ENCODE measurements at places on chromosomes 2 and 18.

- DNase-seq: peak; percentile 57
Observed at GRCh38 chr18:58455314-58456188, 173.3 kb downstream of the ALPK2 start.

DNA sequence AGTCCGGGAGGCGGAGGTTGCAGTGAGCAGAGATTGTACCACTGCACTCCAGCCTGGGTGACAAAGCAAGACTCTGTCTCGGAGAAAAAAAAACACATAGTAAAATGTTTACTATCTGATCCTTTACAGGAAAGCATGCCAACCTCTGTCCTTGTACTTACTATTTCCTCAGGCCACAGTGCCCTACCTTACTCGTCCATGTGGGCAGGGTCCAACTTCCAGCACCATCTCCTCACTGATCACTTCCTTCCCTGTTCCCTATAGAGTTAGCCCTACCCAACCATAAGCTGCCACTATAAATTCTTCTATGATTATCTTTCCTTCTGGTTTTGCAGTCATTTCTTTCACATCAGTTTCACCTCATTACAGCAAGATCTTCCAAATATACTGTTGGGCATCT lies 136.2 kb downstream of the MYO5B start:
- no peak for DNase-seq

DNA sequence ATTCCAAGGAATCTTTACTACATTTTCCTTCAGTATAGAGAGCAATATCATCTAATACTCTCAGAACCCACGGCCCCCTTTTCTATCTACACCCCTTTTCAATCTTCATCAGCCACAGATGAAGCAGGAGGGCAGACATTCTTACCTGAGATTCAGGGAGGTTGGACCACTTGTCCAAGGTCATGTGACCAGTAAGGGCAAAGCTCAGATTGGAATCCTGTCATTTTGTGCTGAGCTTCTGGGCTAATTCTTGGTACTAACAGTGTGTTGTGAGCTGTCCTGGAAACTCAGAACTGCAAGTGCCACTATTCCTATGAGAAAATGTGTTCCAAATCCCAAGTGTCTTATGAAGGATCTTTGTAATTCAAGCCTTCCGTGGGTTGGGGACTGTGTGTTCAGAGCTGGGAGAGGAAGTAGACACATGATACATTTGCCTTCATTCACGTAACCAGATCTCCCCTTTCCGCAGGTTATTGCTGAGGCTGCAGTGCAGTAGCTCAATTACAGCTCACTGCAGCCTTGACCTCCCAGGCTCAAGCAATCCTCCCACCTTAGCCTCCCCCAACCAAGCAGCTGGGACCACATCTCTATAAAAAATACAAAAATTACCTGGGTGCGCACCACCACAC lies 3.3 kb downstream of the CHRNA1 start:
- DNase-seq: no peak

DNA sequence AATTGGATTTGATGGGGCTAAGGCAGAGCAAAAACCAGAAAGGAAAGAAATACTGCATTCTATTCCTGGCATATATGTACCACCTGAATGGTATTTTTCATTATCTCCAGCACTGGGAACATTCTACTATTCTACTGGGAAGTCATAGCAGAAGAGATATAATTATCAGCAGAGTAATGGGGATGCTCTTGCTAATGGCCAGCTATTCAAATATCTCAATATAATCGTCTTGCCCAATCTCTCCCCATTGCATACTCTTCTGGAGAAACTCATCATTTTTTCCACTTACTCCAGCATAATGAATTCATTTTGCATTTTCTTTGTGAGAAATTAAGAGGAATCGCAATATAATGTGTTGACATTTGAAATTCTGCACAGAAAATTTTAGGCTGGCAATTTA lies 1794.7 kb upstream of the PIK3C3 start:
- no peak for DNase-seq

DNA sequence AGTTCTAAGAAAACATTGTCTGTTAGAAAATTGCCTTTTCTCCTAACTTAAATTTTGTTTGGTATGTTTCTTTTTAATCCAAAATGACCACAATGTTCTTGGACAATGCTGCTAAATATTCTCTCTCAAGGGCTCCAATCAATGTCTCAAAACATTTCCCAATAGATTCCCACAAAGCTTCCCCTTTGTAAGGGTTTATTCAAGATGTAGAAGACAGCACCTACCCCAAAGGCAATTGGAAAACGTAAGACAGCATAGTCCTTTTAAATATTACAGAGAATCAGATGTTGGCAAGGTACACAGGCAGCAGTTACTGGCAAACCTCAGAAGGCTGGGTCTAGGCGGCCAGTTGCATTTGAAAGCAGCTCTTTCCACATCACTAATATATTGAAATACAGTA lies 18.3 kb upstream of the RIF1 start:
- DNase-seq: no peak

- no peak for DNase-seq
Observed at GRCh38 chr2:233418052-233418760, 63.9 kb downstream of the DGKD start.

DNA sequence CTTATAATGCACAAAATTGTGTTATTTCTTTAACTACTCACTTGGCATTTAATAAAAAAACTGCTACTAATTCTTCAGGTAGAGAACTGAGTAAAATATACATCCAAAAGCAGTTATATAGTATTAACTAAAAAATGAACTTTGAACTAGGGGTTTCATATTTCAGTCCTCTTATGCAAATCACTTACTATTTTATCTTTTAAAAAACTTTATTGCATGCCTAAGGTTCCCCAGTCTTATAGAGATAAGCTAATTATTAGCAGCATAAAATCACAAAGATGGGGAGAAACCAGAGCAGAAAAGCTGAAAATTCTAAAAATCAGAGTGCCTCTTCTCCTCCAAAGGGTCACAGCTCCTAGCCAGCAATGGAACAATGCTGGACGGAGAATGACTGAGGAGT lies 228.0 kb downstream of the CALCRL start:
- DNase-seq: no peak

DNA sequence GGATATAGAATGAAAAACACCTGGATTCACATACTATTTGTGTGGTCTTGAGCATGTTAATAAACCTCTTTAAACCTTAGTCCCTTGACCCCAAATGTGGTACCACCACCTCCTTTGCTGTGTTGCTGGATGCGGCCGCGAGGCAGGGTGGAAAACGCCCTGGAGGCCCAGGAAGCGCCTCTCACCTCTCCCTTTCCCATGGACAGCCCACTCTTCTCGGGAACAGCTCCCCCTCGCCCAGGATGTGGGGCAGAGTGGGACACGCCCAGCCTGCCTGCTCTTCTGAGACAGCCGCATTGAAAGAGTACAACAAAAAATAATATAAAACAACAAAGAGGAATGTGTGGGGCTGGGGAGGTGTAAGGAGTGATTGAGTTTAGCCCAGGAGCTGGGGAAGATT lies 549.0 kb upstream of the ID2 start:
- DNase-seq: no peak

GRCh38 chr2:48414640-48414979 lies 115.3 kb upstream of the STON1 start:
- no peak for DNase-seq

DNA sequence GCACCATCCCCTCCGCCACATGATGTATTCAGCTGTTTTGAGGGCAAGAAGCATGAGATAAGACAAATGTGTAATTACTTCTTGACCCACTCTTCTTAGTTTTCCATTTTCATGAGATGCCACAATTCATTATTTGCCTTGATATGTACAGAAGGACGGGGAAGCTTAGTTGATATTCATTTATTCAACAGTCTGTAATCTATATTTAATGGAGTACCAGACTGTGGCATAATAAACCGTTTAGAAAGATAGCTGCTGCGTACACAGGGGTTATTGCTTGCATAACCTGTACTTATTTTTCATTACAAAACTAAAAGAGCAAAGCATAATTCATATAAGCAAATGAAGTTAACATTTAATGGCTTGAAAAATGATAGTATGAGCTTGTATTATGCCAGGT lies 466.4 kb upstream of the GYPC start:
- no peak for DNase-seq

DNA sequence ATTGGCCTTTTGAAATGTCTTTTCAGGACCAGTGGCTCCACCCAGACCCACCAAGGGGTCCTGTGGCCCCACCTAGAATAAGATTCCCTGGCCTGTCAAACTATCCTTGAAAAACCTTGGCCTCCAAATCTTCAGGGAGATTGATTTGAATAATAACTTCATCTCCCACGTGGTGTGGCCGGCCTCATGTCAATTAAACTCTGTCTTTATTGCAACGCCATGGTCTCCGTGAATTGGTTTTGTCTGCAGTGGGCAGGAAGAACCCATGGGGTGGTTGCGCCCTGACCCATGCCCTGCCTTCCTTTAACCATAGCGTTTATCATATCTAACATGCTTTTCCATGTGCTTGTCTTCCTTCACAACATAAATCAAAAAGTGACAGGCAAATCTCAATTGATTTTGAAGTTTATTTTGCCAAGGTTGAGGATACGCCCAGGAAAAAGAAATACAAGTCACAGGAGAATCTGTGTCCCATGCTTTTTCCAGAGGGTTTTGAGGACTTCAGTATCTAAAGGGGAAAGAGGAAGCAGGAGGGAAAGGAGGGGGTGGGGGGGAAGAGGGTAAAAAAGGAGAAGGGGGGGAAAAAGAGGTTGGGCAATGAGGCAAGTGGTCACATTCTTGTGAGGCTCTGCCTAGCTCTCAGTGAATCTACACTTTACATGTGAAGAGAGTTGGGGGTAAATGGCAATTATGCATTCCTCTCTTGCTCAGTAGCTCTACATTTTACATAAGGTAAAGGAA lies 66.5 kb upstream of the CABLES1 start:
- DNase-seq: no peak

DNA sequence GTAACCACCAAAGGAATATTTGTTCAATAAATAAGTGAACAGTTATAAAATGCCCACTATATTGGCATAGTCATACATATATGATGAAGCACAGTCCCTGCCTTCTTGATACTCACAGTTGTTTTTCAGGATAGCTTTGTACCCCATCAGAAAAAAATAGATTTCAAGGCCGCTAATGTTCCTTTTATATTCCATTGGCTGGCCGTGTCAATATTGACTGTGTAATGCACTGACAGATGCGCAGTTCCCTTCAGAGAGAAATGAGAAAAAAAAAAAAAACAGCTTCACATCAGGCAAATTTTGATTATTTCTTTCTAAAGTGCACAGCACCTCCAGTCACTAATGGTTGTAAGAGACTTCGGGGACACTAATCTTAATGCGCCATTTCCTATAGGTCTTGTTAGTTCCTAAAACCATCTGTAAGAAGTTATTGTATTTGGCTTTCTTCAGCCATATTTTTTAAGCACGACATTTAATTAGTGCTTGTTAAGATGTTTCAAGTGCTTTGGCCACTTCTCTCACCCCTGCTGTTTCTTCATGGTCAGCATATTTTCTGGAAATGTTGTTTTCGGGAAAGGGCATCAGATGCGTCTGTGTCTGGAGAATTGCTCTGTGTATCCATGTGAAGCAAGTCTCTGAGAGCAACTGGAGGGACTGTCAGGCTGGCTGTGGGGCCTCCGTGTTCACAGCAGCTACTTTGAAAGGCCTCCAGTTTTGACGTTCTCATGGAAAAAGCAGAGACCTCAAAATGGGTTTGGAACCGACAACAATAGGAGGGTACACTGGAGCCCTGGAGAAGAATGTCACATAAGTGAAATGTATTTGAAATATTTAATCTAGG lies 378.3 kb downstream of the MTX2 start:
- no peak for DNase-seq

DNA sequence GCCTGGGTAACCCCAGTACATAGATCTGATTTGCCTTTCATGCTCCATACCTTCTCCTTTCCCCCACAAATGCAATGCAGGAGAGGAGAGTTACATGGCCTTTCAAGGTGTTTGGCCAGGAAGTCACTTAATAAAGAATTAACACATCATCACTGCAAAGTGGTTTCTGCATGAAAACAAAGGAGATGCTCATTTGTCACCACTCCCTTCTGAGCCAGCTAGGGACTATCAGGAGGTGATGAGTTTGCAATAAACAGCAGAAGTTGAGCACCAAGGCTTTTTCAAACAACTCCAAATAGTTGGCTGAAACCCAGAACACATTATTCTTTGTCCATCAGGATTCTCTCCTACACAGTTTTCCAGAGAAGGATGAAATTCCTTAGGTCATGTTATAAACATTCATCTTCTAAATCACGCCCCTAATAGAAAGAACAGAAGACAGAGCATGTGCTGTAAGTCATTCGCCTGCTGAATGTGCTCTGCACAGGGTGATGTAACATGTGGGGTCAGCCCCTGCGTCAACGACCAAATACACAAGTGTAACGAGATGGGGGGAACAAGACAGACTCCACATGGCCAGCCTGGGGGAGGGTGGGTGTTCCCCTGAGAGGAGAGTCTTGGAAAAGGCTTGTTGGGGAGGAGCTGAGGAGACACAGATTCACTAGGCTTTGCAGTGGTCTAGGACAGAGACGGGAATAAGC lies 87.3 kb upstream of the RMDN2 start:
- DNase-seq: no peak

GRCh38 chr2:85401464-85401805 lies 8.7 kb downstream of the CAPG start:
- no peak for DNase-seq

GRCh38 chr2:38156436-38156835 lies 80.5 kb upstream of the CYP1B1 start:
- no peak for DNase-seq

- DNase-seq: no peak
Observed at GRCh38 chr2:101766871-101767739, 69.6 kb downstream of the MAP4K4 start.

- DNase-seq: no peak
Observed at GRCh38 chr2:181258720-181259119, 198.5 kb upstream of the ITGA4 start.

DNA sequence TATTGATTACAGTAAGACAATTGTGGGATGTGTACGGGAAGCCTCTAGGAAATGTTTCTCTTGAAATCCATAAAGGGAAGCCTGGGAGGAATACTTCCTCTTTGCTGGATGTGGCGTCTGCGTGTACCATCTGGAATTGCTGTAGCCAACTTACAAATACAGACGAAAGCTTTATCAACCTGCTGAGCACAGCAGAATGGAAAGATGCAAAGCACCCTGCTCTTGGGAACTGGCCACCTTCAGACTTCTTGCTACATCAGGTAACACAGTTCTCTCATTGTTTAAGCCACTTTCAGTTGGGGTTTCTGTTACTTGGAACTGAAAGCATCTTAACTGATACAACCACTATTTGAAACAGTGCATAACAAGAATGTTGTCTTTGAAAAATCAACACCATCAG lies 213.8 kb downstream of the HRH4 start:
- peak; percentile 28 for DNase-seq

- peak; percentile 78 for DNase-seq
Observed at GRCh38 chr2:190881598-190882410, 1.2 kb downstream of the GLS start.

GRCh38 chr2:237283131-237283928 lies 130.6 kb downstream of the COL6A3 start:
- no peak for DNase-seq

GRCh38 chr2:144519934-144520731 lies at the start of gene ZEB2:
Gene ZEB2, minus strand, starts transcription at chr2:144520119. Its CDS starts 2,769 bp downstream, at chr2:144517350.
- DNase-seq: peak; percentile 39

- no peak for DNase-seq
Observed at GRCh38 chr2:50004667-50005066, 850.4 kb upstream of the FSHR start.

DNA sequence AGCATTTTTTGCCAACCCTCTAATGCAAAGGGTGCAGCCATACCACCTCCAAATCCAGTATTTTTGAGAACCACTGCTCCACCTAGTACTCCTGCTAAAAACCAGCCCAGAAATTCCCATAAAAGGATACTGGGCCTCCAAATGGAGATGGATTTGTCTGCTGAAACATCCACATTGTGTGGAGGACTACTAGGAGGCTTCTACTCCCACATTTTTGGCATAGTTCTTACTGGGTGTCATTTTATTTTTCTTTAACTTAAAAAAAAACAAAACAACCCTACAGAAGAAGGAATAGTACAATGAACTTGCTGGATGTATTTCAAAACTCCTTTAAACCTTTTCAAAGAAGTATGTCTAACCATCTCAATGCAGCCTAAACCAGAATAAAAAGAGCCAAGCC lies 219.2 kb downstream of the SRBD1 start:
- DNase-seq: no peak

All from activated CD4-positive, alpha-beta T cell treated with anti-CD3 and anti-CD28 coated beads for 48 hours (primary cell).